ENCODE measurements at places on chromosomes 5 and 9. TPM values are rescaled to one million over a fixed set of nuclear protein-coding genes. Genes with fewer than 3 reads are reported as not detected.

- peak; percentile 14 for DNase-seq
Observed at GRCh38 chr5:174935854-174936474, 211.6 kb downstream of the MSX2 start.

DNA sequence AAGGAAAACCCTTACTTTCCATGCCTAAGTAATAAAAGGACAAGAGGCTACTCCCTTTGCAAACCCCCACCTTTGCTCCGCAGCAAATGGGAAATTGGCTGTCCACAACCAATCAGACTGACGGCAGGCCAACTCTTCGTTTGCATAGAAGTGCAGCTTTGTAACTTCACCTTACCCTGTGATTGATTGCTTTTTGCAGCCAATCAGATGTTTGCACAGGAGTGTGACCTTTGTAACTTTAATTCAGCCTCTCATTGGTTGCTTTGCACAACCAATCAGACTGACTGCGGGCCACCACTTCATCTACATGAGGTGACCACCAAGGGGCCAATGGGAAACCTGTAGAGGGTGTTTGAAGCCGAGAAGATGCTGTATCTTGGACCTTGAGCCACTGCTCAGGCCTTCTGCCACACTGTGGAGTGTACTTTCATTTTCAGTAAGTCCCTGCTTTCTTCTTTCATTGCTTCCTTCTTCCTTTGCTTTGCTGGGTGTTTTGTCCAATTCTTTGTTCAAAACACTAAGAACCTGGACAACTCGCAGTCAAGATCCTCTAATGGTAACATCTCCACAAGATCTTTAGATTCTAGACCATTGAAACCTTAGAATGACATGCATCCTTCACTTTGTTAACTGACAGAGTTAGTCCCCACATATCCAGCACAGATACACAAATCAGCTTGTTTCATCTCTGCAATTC, 51.3 kb upstream of the FREM1 start:
- DNase-seq: no peak

- no peak for DNase-seq
Observed at GRCh38 chr9:126773004-126773607, 31.7 kb upstream of the ZBTB43 start.

- DNase-seq: no peak
Observed at GRCh38 chr9:135984072-135984710, 23.0 kb upstream of the UBAC1 start.

- no peak for DNase-seq
Observed at GRCh38 chr5:168990679-168991078, 310.3 kb downstream of the SLIT3 start.

GRCh38 chr9:90114641-90115425, 510.0 kb downstream of the GADD45G start:
- DNase-seq: no peak

DNA sequence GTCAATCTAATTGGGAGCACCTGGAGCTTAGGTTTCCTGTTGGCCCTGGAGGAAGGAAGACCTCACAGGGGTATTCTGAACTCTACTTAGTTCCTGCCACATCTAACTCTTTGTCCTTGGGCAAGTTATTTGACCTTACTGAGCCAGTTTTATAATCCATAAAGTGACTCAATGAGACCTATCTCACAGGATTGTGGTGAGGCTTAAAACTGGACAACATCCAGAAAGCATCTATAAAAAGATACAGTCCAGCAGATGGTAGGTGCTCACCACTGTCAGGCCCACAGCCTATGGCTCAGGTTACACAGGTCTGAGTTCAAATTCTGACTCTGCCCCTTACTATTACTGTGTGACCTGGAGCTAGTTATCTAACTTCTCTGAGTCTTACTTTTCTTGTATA, 23.3 kb downstream of the KCNV2 start:
- no peak for DNase-seq

DNA sequence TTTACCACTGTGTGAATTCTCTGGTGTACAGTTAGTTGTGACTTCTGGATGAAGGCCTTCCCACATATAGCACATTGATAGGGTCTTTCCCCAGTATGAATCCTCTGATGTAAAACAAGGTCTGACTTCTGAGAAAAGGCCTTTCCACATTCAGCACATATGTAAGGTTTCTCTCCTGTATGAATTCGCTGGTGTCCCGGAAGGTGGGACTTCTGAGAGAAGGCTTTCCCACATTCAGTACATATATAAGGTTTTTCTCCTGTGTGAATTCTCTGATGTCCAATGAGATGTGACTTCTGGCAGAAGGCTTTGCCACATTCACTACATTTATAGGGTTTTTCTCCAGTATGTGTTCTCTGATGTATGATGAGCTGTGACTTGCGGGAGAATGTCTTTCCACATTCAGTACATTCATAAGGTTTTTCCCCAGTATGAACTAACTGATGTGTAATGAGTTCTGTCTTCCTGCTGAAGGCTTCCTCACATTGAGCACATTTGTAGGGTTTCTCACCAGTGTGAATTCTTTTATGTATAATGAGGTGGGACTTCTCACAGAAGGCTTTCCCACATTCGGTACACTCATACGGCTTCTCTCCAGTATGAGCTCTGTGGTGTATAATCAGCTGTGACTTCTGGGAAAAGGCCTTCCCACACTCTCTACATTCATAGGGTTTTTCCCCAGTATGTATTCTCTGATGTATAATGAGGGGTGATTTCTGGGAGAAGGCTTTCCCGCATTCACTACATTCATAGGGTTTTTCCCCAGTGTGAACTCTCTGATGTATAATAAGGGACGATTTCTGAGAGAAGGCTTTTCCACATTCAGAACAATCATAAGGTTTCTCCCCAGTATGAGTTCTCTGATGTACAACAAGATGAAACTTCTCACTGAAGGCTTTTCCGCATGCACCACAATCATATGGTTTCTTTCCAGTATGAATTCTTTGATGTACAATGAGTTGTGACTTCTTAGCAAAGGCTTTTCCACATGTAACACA, 9.1 kb downstream of the ZNF300 start:
- DNase-seq: no peak

DNA sequence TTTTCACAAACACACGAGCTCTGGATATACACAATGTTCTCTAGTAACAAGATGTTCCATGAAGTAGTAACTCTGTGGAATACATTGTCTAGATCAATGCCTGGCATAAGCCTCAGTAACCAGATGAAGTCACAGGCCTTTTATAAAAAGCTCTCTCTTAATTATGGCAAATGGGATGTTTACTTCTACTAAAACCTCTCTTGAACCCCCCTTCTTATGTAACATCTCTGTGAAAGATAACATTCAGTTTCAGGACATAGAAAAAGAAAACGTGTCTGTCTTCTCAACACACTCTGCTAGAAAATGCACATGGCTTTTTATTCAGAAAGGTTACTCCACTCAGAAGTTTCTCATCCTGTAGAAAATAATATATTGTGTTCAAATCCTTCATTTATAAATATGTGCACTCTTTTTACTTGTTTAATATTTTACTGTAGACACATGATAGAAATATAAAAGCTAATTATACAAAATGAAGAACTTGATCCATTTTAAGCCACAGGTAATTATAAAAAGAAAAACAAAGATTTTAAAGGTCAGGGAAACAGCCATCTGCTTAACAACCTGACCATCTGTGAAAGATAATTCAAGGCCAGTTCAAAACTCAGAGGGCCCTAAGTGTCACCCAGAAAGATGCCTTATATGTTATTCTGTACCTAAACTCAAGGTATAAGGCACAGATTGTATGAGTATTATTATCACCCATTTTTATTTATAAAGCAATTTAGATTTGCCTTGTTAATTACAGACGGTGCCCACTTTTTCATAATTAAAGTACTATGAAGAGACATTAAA, 812.0 kb downstream of the CDH18 start:
- DNase-seq: no peak

GRCh38 chr5:158943057-158943456, 156.7 kb downstream of the EBF1 start:
- no peak for DNase-seq

- no peak for DNase-seq
Observed at GRCh38 chr9:100619665-100620064, 41.8 kb downstream of the CAVIN4 start.

DNA sequence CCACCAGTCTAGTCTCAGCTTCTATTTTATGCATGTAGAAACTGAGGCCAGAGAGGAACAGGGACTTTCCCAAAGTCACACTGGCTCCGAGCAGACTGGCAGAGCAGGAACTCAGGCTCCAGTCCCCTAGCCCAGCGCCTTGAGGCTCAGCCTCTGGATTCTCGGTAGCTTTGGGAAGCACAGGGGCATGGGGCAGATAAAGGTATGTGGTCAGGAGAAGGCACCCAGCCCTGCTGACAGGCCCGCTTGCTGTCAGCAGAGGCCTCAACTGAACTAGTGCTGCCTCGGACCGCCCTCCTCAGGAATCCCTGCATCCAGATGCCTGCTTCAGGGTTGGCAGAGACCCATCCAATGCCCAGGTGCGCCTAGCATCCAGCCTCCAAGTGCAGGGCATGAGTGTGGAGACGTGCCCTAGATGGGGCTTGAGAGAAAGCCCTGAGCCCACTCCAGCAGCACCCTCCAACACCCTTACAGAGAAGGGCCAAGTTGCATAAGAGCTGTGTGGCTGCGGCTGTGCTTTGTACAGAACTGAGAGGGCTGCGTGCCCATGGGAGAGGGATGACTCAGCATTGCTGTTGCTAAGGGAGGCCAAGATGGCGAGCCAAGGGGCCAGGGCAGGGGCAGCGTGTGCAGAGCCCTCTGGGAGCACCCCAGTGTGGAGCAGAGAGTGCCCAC, 168.6 kb downstream of the MACROH2A1 start:
- DNase-seq: no peak

GRCh38 chr9:109730228-109730627, 49.8 kb upstream of the PALM2AKAP2 start:
- DNase-seq: no peak

DNA sequence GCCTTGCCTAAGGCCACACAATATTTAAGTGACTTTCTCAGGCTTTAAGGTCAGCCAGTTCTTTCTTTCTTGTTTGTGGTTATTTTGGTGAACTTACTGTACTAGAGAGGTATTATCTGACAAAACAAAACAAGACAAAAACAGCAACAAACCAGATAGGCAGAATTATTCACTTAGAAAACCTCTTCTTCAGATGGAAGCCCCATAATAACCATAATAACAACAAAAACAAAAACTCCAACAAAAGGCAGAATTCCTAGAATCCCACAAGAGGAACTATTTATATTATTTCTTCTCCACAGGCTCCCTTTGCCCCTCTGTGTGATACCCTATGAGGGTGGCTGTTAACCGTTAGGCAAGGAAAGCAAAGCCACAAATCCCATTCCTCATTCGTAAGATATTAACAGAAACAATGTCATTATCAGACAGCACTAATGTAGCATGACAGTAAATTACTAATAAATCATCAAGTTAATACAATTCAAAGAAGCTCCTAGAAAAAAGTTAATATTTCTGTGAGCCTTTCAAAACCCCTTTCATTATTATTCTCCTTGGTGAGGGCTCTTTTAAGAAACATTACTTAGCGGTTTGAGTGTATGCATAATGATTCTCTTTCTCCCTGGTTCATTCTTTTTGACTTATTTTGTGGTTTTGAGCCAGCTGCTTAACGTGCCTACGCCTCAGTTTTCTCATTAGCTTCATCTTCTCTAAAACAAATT, 274.9 kb downstream of the EFNA5 start:
- DNase-seq: no peak

DNA sequence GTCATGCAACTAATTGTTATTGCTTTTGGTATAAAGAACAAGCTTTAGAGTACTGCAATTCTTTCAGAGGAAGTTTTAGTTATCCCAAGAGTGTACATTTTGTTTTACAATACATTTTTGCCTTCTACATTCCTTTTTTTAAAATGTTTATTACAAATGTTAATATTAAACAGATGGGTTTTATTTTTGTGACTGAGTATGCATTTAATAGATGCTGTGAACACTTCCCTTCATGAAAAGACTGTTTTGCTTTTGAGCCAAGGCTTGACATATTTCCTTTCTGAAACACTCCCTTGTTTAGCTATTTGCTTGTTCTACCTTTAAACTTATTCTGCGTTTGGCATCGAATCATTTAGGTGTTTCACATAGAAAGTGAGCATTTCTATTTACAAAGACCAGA, 14.8 kb upstream of the ZNF474 start:
- DNase-seq: no peak

GRCh38 chr9:101601904-101602765, 7.4 kb upstream of the PPP3R2 start:
- DNase-seq: peak; percentile 44

GRCh38 chr9:14103115-14103514, 210.8 kb downstream of the NFIB start:
- no peak for DNase-seq

GRCh38 chr9:130286072-130286770, 20.7 kb downstream of the HMCN2 start:
- no peak for DNase-seq

DNA sequence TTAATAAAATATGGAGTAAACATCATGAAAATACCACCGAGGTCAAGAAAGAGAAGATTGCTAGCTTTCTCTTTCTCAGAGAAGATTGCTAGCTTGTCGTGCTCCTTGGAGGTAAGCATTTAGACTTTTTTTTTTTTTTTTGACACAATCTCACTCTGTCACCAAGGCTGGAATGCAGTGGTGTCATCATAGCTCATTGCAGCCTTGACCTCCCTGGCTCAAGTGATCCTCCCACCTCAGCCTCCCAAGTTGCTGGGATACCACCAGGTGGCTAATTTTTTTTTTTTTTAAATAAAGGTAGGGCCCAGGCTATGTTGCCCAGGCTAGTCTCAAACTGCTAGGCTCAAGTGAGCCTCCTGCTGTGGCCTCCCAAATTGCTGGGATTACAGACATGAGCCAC, 26.3 kb upstream of the CPLANE1 start:
- no peak for DNase-seq

DNA sequence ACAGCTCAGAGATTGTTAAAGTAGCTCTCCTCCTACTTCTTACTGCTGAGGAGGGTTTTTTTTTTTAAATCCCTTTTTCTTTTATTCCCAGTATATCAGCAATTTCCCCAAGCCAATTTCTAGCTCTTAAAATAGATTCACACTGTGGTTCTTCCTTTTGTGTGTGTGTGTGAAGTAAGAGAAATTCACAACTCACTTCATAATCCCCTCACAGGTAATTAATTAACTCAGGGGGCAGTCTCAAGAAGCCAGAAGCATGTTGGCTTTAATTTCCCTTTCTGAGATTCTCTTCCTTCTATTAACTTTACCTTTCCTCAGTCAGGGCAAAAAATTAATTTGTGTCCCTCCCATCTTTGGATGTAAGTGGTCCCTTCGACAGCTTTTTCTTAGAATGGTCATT, 71.0 kb upstream of the HMHB1 start:
- no peak for DNase-seq

GRCh38 chr5:169100735-169101075, 200.2 kb downstream of the SLIT3 start:
- DNase-seq: no peak

Gene HBEGF
- polyA plus RNA-seq: 62.9 TPM

Gene TAL2
- polyA plus RNA-seq: not detected

Gene PPP1R2B
- not detected for polyA plus RNA-seq

Gene RASGRF2
- 0.41 TPM for polyA plus RNA-seq

Gene EFNA5
- 9.9 TPM for polyA plus RNA-seq

Gene PCDHGA4
- 2.6 TPM for polyA plus RNA-seq

Gene IL31RA
- 0.06 TPM for polyA plus RNA-seq

Gene CKS2
- polyA plus RNA-seq: 269 TPM

Gene MCC
- 6.9 TPM for polyA plus RNA-seq

Gene PPP3R2
- polyA plus RNA-seq: not detected

Gene AQP7
- polyA plus RNA-seq: not detected
